ENCODE measurements at places on chromosomes 12 and 14. TPM values are rescaled to one million over a fixed set of nuclear protein-coding genes. Genes with fewer than 3 reads are reported as not detected.

- DNase-seq, result no peak
Measured at GRCh38 chr12:15244341-15244740, 23.1 kb upstream of the RERG start.

DNA sequence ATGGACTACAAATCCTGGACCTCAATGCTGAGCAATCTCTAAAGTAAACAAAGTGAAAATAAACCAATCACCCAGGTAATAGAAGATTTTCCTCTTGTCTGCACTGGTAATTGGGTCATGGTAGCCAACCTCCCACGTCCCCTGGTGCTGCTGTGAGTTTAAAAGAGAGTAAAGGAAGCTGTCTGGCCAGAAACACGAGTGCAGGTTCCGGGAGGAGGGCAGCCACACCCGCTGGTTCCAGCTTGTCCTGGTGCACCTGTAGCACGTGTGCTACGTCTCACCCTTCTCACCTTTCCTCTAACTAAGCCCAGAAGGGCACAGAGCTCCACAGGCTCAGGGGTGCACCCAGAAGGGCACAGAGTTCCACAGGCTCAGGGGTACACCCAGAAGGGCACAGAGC lies 5.4 kb downstream of the CRACR2A start:
- DNase-seq, result no peak

DNA sequence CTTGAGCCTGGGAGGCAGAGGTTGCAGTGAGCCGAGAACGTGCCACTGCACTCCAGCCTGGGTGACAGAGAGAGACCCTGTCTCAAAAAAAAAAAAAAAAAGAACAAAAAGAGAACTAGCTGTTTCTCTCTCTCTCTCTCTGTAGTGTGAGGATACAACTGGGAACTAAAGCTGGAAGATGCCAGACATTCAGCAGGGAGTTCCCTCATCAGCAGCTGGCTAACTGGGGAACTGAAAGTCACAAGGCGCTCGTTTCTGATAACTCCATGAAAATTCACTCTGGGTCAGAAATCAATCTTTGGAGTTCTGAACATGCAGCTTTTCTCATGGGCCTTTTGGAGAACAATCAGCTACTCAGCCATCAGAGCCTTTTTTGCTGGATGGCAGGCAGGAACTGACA lies 43.5 kb upstream of the MAP1LC3B2 start:
- no peak for DNase-seq

- no peak for DNase-seq
Measured at GRCh38 chr12:112796067-112796466, 4.5 kb downstream of the RPH3A start.

The TOMM20L gene
- total RNA-seq, result not detected
